AG09319 (cell line): ENCODE measurements at places on chromosomes 3 and 15.
A peak's percentile ranks its signal among the peaks of the same experiment; 100 is the strongest.

DNA sequence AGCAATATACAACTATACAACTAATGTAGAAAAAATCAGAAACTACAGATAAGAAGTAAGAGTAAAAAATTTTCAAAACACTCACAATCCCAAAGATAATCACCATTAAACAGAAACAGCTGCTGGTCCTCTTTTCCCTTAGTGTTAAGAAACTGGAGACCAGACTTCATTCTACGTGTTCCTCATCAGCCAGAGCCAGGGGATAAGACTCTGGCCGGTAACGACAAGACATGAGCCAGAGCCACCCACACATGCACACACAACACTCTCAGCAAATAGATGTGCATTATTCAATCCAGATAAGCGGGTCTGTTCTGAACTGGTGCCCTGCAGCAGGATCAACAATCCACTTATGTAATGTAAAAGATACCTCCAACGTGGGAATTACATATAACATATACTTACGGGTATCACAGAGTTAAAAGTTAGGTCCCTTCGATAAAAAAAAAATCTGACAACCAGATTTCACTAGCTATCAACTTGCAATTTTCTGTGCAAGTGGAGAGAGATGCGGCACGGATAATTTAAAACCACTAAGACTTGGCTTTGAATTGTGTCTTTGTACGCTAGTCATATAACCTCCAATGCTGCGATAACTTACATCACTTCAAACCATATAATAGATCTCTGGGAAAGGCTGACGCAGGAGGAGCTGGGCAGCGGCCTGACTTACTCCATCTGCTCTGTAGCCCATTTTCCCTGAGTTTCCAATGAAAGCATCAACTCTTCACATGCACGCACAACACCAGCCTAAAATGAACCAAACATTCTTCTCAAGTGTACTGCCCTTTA, 17.8 kb downstream of the PRICKLE2 start:
- peak; percentile 50 for DNase-seq

DNA sequence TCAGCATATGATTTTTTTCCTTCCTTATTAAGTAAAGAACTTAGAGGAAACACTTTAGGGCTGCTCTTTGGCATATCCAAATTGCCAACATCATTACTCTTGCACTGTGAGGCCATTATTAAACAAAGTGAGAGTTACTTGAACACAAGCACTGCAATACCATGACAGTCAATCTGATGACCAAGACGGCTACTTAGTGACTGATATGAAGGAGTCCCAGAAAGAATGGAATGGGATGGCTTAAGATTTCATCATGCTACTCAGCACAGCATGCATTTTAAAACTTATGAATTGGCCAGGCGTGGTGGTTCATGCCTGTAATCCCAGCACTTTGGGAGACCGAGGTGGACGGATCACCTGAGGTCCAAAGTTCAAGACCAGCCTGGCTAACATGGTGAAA, 55.2 kb downstream of the FAM98B start:
- no peak for DNase-seq

DNA sequence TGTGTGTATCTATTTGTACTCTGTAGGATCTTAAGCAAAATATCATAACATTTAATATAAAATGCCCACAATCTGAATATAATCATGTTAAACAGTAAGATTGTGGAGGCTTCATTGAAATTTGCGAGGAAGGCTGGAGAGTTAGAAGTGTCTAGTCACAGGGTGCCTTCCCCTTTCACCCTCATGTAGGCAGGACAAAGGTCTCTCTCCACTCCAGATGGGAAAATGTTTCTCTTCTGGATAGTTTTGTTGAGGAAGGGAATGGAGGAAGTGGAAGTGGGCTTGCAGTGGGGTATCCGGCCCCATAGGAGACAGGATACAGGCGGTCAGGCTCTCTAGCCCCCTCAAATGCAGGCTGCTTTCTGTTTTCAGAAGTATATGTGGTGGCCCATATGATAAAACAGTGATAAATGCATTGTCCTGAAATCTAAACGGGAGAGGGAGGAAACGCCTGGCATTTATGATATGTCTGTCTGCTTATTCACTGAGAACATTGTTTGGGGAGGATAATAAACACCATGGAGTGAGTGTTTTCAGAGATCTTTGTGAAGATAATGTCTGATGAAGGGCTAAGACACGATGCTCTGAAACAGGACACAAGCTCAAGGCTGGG, 13.3 kb upstream of the MYZAP start:
- no peak for DNase-seq

- no peak for DNase-seq
These were observed 13.4 kb downstream of the CFAP100 start for GRCh38 chr3:126408099-126408498.

DNA sequence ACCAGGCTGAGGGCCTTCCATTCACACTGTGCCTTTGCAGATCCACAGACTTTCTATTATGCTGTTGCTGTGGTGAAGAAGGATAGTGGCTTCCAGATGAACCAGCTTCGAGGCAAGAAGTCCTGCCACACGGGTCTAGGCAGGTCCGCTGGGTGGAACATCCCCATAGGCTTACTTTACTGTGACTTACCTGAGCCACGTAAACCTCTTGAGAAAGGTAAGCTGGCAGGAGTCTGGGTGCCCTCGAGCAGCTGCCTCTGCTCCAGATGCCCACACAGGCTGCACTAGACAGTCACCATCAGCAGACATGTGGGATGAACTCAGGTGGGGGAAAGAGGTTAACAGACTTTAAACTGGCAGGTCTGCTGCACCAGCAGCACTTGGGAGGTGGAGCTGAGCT, 8.3 kb downstream of the TF start:
- DNase-seq: no peak

DNA sequence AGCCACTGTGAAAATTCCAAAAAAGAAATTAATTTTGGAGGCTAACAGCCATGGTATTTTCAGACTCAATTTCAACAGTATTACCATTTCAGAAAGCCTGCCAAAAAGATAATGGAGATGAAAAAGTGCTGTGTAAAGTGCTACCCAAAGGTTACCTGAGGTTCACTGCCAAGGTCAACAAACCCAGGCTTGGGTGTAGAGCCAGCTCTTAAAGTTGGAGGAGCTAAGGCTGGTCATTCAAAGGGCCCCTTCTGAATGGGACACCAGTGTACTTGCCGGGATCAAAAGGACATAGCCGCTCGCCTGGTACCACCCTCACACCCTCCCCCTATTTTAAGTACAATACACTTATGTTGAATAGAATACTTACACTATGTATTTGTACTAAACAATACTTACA, 64.5 kb downstream of the ETV5 start:
- no peak for DNase-seq

- no peak for DNase-seq
These were observed 55.0 kb downstream of the RORA start for GRCh38 chr15:61173899-61174689.

DNA sequence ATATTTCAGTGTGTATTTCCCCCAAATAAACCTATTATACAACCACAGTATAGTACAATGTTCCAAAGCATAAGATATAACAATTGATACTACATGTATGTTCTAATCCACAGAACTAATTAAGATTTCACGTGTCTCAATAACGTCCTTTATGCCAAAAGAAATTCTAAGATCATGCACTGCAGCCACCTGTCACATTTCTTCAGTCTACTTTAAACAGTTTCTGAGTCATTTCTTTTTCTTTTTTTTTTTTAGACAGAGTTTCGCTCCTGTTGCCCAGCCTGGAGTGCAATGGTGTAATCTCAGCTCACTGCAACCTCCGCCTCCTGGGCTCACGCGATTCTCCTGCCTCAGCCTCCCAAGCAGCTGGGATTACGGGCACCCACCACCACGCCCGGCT, 190.2 kb downstream of the STAG1 start:
- no peak for DNase-seq

- DNase-seq: no peak
These were observed 41.1 kb upstream of the MYZAP start for GRCh38 chr15:57550640-57551039.

GRCh38 chr15:69092159-69092558, 68.3 kb upstream of the GLCE start:
- no peak for DNase-seq

DNA sequence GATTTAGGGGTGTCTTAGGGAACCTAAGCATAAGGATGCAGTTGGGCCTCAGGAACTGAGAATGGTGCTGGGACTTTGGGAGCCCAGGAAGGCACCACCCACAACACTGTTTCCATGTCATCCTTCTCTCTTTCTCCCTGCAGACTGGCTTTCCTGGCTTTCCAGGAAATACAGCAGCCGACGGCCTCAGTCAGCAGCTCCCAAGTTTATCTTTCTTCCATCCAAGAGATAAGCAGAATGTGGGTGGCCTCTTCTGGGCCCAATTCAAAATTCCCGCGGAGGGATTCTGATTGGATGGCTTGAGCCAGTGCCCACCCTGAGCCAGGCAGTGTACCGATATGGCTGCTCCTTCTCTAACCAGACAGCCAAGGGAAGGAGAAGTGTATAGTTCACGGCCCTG, 4.5 kb upstream of the CLN6 start:
- no peak for DNase-seq

DNA sequence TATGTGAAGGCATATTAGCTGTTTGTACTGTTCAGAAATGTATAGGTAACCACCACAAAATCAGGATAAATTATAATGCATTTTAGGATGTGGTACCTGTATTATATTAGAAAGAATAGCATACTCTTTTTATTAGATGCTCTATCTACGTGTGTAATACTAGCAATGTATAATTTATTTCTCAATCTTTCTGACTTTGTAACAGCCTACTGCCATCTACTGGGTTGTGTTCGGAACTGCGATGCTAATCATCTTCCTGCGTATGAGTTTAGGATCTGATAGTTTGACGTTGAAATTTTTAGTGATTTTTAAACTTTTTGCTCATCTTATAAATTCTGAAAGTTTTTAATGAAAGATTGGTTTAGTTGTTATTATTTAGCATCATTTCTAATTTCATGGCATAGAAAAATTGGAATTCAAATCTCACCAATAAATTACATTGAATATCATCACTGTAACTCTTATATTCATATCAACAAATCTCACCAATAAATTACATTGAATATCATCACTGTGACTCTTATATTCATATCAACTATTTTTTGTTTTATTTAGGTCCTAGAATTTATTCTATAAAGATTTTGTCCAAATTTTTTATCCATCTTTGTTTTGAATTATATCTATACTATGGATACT, 322.7 kb upstream of the ZNF717 start:
- DNase-seq: no peak

GRCh38 chr3:16069149-16069922, 105.1 kb upstream of the GALNT15 start:
- DNase-seq: no peak

DNA sequence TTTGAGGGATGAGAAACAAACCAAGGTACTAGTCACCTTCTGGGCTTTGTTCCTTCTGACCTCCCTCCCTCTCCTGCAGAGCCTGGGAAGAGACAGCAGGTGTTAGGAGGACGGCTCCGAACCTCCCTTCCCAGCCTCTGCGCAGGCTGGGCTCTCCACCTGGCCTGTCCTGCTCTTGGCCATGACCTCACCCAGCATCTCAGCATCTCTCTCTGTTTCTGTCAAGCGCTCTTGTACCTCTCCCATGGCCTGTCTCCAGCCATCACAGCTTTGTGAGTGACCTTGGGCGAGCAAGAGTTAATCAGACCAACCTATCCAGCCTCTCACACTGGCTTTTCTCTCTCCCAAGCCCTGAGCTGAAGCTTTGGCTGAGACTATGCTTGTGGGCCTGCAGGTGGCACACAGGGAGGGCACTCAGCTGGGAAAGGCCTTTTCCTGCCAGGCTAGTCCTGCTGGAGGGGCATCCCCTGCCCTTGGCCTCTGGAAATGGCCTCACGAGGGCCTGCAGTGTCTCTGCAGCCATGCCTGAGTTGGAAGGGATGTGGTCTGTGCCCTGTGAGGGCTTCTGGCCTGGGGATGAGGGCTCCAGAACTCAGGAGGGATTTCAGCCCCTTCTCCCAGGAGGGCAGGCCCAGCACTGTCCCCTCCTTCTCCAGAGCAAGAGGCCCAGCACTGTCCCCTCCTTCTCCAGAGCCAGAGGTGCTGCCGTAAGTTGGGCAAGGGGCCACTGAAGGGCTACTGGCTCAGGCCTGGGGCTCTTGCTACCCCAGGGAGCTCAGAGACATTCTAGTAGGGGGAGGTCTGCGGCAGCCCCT, 2.1 kb downstream of the CHST13 start:
- no peak for DNase-seq
